Activated CD8-positive, alpha-beta T cell treated with anti-CD3 and anti-CD28 coated beads, Interleukin-2, amount 10 ng/mL, durations not matched to agents 7 days and 5 days (primary cell): ENCODE measurements at places on chromosomes 6 and 20.
A peak's percentile ranks its signal among the peaks of the same experiment; 100 is the strongest.

DNA sequence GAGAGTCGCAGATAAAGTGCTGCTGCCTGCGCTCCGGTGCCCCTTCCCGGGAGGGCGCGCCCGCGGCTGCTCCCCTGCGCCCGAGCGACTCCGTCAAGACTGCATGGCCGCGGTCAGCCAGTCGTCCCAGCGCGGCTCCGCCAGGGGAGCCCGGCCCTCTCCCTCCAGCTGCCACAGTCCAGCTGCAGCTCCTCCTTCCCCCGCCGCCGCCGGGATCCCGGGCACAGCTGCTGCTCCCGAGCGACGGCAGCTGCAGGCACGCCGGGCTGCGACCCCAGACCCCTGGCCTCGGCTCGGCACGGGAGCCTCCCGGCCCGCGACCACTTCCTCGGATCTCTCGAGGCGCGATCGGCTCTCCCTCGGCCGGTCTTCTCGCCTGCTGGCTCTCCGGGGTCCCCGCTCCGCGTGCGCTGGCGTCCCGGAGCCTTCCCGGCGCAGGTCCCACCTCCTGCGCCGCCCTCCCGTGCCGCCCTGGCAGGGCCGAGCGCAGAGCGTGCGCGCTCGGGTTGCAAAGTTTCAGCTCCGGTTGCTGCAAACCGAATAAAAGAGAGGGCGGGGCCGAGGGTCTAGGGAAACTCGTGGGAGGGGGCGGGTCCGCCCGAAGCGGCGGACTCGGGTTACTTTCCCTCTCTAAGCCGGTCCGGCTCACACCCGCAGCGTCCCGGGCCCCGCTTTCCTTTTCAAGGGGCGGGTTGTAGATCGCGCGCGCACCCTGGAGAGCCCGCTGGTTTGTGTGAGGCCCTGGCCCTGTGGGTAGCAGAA, at the start of gene CNKSR3:
TSS of gene CNKSR3 (minus strand) at position 542 of the 762 bp plus-strand sequence. CDS start 571 bp downstream, outside the sequence.
- peak; percentile 26 for DNase-seq

DNA sequence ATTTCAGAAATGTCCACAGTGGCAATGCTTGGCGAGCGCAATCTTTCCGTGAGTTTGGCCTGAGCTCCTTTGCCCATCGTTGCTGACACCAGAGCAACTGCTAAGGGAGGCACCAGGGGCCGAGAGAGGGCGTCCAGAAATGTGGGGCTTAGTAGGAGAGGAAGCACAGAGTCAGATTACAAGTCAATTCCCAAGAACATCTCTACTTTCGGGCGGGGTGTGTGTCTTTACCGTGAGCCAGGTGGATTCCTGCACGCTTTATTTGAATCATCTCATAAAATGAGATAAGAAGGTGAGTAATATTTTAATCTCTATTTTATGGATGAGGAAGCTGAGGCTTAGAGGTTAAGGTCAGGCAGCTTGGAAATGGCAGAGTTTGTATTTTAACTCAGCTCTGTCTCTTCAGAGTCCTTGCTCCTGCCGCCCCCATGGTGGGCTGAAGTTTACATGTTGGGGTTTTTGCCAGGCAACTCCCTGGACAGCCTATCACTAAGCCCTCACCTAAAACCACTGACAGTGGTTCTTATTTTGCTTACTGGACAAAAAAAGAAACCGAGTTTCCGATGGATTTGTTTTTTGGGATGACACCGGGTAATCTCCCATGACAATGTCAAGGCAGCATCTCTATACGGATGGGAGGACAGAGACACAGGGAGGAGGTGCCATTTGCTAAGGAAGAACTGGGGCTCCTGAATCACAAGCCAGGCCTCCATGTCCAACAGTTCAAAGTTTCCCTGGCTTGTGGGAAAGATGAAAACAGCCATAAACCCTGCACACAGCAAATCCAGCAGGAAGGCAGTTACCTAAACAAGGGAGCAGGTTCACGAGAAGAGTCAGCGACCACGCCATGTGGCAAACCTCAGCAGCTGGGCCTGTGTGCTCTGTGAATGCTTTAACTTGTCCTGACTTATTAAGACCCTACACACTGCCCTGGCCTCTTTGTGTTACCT, 112.6 kb upstream of the SLC24A3 start:
- no peak for DNase-seq

DNA sequence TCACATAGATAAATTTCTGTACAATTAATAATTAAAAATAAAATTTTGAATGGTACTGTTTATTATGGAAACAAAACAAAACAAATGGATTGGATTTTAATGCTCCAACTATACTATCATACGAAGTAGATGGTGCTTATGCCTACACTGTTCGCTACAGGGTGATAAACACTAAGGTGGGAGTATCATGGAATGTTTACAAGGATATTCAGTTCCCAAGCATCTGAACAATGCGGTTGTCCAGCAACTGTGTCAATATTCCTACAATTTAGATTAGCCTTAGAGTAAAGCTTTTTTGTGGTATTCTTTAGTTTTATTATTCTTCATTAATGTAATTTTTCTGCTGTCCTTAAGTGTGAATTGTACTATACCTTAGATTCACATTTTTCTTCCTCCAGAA, 105.1 kb downstream of the MMS22L start:
- no peak for DNase-seq

- DNase-seq = no peak
These were observed 127.8 kb downstream of the KIF16B start for GRCh38 chr20:16445482-16445881.
